Caudate nucleus (tissue), 63 donors: ENCODE measurements at places on chromosomes 6 and 20.

DNA sequence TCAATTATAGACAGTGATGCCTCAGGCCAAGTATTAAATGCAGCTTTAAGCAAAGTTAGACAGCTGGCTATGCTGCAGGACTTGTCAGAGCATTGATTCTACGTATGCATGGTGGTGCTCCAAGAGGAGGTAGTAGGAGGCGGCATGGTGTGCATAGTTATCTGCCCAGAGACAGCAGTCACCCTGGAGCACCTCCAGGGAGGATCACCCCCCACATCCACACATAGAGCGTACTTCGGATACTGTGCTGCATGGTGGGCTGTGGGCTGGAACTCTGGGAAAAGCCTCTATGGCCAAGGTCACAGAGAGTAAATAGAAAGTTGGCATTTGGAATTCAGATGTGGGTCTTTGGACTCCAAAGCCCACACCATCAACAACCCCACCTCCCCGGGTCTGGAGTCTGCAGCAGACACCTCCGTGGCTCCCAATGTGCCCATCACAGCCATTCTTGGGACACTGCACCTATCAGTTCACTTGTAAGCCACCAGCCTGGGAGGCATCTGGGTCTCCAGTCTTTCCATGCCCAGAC lies 64.5 kb upstream of the STX16 start:
- DNase-seq = no peak

DNA sequence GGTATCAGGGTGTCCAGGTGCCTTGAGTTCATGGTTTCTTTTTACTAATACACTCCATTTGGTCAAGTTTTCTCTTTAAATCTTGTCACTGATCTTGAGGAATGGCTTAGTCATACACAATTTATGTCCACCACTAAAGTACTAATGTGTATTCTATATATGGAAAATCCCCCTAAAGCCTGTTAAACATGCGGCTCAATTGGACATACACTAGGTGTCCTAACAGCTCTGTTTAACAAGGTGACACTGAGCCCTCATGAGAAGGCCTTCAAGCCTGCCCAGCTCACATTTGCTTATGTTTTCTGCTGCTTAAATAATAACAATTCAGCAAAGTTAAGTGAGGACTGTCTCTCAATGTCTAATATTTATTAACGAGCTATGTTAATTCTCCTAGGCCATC lies 31.5 kb downstream of the PDE7B start:
- no peak for DNase-seq

DNA sequence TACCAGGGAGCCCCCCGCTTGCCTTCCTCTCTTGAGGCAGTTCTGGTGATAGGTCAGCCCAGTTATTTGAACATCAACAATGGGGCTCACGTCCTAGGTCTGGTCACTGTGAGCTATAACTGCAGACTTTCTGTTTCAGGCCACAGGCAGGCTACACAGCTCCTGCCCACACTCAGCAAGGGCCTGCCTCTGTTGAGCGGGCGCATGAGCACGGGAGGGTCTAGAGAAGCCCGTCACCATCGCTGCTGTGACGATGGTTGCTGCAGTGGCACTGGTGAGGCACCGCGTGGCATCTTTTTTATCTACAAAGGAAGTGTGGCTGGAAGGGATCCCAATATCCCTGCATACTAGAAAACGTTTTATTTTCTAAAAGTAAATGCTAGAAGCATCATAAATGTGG lies 77.8 kb downstream of the RAMACL start:
- no peak for DNase-seq

- DNase-seq = no peak
Observed at GRCh38 chr6:21102624-21103023, 490.9 kb upstream of the SOX4 start.
